ENCODE measurements at places on chromosomes 11 and 22.

DNA sequence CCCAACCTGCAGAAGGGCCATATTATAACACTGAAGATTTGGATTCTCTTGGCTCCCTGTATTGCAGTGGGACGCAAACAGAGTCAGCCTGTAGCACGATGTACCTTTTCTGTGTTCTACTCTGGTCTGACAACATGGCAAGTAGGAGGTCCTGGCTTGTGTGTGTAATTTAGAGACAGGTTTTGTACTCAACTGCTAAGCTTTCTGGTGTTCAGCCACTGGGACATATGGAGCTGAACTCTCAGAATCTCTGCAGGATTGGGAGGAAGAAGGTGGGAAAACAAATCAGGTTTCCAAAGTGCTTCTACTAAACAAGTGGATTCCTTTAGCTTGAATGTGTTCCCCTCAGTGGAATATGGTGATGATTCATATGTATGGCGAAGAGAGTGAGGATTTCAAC, 192.5 kb upstream of the MTMR2 start:
- DNase-seq = no peak

DNA sequence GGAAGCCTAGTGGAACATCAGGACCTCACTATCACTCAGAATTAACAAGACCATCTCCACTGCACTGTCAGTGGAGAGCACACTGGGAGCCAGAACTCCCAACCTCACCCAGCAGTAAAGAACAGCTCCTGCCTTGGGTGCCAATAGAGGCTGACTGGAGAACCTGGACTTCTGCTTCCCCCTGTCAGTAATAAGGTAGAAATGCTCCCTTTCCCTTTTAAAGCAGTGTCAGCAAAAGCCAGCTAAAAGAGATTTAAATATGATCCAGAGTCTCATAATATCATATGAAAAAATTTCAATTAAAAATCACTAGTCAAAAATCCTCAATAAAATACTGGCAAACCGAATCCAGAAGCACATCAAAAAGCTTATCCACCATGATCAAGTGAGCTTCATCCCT, 82.8 kb downstream of the SPATA19 start:
- no peak for DNase-seq

- no peak for DNase-seq
Observed at GRCh38 chr22:36938028-36938425, 24.6 kb downstream of the CSF2RB start.

GRCh38 chr11:94749369-94749768, 18.8 kb upstream of the AMOTL1 start:
- DNase-seq = no peak

GRCh38 chr11:115222863-115223530, 281.2 kb downstream of the CADM1 start:
- DNase-seq = no peak

DNA sequence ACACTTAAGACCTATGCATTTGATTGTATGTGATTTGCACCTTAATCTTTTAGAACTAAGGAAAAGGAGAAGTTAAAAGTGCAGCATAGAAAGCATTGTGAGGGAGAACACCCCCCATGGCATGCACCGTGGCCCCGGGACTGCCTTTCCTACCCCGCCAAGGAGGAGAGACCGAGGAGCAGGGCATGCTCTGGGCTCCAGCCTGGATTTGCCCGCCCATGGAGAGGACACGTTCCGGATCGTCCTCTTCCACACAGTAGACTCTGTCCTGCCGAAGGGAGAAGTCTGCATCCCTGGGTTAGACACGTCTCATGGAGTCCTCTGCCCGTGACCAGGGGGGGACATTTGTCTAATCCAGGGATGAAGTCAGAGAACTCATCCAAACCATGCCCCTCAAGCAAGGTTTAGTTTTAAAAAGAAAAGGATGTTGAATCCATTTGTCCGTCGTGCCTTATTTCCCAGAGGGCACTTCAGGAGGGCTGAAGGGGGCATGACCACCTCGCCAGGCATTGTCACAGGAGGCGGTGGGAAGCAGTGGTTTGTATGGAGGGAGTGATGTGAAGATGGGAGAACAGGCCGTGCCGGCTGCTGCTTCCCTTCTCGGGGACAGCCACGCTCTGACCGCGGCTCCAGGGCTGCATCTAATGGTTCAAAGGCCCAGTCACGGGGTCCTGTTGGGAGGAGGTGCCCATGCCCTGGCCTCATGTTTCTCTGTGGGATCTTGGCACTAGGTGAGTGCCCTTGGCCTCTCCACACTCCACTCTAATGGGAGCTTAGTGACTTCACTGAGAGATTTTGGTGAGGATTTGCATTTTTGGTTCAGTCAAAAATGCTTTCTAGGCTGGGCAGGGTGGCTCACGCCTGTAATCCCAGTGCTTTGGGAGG, 66.2 kb upstream of the GAL start:
- no peak for DNase-seq

DNA sequence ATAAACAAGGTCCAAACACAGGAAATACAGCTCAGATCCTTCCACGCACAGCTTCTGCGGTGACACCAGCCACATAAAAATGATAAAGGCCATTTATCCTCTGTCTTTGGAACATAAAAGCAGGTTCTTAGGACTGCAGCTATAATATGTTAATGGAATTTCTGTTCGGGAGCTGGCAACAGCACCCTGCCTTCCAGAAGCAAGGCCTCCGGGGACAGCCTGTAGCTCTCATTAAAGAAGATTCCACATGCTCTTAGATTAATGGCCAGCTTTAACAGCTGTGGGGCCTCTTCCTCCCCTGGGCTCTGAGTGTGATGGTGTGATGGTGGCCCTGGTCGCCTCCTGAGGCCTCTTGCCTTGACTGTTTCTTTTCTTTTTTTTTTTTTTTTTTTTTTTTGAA, 137.3 kb downstream of the CACNA1I start:
- DNase-seq = no peak

DNA sequence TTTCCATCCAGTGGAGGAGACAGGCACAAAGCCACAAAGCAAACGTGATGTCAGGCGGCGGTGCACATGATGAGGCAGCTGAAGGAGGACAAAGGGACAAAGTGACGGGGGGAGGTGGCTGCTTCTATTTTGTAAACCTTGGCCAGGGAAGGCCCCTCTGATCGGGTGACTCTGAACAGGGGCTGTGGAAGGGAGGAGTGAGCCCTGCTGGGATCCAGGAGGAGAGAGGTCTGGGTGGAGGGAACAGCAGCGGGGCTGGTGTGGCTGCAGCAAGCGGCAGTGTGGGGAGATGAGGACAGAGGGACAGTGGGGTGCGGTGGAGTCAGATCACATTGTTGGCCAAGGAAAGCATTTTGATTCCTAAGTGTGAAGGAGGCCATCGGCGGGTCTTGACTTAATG, 36.7 kb downstream of the SHISAL1 start:
- no peak for DNase-seq

GRCh38 chr22:39238966-39239505, 5.7 kb downstream of the PDGFB start:
- DNase-seq = no peak

DNA sequence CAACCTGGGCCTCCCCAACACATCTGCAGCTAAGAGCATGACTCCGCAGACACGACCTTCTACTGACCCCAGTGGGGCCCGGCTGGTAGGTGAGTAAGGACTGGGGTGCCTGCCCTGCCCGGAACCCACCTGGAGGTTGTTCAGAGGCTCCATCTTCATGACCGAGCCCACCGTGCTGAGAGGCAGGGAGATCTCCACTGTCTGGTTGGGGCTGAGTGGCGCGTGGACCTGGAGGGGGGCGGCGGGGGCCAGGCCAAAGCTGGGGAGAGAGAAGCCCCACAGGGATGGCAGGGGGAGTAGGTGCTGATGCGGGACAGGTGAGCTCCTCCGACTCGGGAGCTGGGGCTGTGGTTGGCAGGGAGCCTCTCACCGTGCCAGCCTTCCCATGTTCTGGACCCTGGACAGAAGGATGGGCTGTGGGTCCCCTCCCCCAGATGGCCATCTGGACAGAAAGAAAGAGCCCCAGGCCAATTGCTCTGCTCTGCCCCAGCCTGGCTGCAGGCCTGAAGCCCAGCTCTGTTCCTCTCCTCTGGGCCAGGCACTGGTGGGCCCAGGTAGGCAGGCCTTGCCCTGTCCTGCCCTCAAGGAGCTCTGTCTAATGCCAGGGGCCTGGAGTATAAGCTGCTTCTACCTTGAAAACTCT, 16.3 kb upstream of the RASL10A start:
- no peak for DNase-seq

- DNase-seq = no peak
Observed at GRCh38 chr11:74030723-74031676, 22.1 kb upstream of the UCP3 start.

DNA sequence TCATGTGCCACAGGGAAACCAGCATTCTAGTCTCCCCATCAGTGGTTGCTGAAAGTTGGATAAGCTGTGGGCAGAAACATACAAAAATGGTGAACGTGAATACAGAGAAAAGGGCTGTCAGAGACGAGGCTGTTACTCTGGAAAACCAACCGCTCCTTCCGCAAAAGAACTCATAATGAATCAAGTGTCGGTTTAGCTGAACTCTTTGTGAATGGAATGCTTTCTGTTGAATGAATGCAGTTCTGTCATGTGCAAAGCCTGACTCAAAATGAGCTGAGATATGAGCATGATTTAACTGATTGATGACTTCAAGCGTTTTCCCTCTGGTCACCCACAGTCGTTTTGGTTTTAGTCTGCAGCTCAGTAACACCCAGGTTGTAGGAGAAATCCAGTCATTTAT, 298.3 kb downstream of the ETS1 start:
- DNase-seq = no peak

DNA sequence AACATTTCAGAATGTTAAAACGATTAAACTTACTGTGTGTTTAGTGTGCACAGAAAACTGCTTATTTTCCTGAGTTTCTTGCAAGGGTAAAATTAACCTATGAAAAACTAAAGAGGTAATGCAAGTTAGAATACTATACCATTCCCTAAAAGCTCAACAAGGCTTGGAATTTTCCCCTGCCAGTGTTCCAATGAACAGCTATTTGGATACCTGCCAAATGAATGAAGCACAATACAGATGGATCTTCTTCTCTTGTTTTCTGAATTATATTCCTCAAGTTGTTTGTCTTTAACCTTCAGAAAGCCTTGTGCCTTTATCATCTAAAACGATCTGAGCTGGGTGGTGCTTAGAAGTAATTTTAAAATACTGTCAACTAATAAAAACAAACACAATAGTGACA, 204.5 kb downstream of the LRRC4C start:
- DNase-seq = no peak

GRCh38 chr22:47345025-47345424, 582.6 kb downstream of the TBC1D22A start:
- DNase-seq = no peak

GRCh38 chr11:30956751-30957150, 370.6 kb upstream of the MPPED2 start:
- no peak for DNase-seq
